ENCODE measurements at places on chromosomes 7 and 10. TPM values are rescaled to one million over a fixed set of nuclear protein-coding genes. Genes with fewer than 3 reads are reported as not detected.

Gene SFTPA1
- not detected for total RNA-seq

Gene UPK3BL1
- total RNA-seq = 11.1 TPM

Gene ZNF467
- total RNA-seq = 0.59 TPM

Gene PON3
- total RNA-seq = not detected

Gene FBXO24
- total RNA-seq = 0.30 TPM

Gene TES
- 65.9 TPM for total RNA-seq

Gene HTR5A
- total RNA-seq = not detected

Gene NACAD
- total RNA-seq = 7.4 TPM

Gene IKZF1
- total RNA-seq = not detected

Measured in smooth muscle cell of the umbilical artery (primary cell).